ENCODE measurements at places on chromosomes 1 and 21.

GRCh38 chr1:175808573-175808972 is 65.2 kb upstream of the TNR start:
- no peak for DNase-seq

GRCh38 chr21:31459457-31459856 is 115.4 kb upstream of the TIAM1 start:
- DNase-seq, result no peak

- DNase-seq, result no peak
These were observed 1.7 kb downstream of the ADSS2 start for GRCh38 chr1:244449936-244450508.

- no peak for DNase-seq
These were observed 211.6 kb downstream of the LMX1A start for GRCh38 chr1:165144757-165145397.

DNA sequence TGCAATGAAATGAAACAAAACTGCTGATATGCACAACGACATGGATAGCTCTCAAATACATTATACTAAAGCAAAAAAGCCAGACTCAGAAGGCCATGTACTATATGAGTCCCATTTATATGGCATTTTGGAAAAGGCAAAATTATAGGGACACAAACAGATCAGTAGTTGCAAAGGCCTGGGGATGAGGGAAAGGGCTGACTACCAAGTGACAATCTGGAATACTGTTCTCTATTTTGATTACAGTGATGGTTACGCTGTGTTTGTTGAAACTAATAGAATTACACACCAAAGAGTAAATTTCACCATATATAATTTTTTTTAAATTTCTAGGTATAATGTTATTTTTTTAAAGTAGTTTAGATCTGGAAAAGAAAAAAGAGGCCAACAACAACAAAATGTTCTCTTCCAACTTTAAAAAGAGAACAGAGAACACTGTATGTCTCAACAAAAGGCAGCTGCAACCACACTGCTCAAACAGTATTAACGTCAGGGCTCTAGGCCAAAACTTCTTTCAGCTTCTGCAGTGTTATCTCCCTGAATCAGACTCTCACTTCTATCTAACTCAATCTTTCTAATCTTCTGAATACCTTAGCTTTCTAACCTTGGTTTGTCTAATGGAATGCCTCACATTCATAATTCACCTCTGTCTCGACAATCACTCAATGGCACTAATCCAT is 75.8 kb downstream of the FOXJ3 start:
- no peak for DNase-seq

GRCh38 chr1:11280719-11281376 is 7.8 kb downstream of the UBIAD1 start:
- no peak for DNase-seq

- no peak for DNase-seq
These were observed 202.2 kb upstream of the KIAA0040 start for GRCh38 chr1:175394739-175395138.

DNA sequence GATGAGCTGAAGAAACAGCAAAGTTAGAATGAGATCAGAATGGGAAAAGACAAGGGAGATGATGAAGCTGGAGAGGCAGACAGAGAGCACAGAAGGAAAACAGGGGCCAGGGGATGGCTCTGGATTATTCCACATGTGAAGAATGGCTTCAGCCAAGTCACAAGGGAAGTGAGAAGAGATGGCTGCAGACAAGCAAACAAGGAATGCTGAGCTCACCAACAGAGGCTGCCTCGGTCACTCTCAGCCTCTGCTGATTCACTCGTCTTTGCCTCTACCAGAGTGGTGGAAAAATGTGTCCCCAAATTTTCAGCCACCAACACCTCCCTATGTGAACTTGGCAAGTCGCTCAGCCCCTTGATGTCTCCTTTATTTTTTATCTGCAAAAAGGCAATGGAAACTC is 46.7 kb downstream of the TRABD2B start:
- no peak for DNase-seq

- DNase-seq, result no peak
These were observed 54.3 kb downstream of the ADARB1 start for GRCh38 chr21:45128613-45129188.

DNA sequence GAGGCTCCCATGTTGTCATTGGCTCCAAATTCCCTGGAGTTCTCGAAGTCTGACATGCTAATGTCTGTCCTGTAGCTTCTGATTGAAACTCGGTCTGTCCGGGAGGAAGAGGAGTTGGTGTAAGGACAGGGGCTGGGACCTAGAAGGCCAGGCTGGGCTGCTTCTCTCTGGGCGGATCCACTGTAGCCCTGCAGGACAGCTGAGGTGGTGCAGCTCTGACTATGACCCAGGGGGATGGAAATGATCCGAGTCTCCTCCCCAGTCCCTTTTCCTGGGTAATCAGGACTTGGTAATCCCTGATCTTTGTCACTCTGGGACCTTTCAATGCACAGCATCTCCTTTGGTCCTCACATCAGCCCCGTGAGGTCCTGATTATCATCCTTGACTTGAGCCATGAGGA is 10.0 kb upstream of the FCMR start:
- DNase-seq, result no peak

DNA sequence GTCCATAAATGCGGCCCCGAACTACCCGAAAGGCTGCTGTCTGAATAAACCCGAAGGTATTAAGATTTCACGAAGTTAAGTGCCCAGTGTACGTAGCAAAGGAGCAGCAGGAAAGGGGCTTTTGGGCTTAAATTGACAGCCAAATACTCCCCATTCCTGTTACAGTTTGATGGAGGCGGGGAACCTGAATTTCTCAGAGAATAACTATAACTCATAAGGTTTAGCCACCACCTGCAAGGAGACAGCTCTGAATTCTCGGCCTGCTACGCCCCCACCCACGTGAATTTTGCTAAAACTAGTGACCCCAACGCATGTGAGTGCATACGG is 5.2 kb downstream of the GFI1 start:
- DNase-seq, result no peak

DNA sequence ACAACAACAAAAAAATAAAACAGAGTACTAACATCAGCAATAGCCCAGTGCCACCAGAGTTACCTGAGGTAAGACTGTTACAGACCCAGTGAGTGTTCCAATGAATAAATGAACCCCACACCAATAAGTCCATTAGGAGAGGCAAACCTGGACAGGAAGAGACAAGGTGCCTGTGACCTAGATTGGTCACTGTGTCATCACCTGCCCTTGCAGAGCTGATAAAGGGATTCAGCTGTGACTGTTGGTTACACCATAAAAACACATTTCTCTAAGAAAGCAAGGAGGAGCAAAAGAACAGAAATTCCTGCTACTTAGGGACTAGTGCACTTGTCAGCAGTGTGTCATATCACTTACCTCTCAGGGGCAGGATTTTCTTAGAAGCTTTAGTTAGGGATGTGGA is 37.5 kb downstream of the CD2 start:
- DNase-seq, result no peak

Data from iPS DF 19.7 (cell line).